ENCODE measurements at places on chromosomes 11 and 22.

DNA sequence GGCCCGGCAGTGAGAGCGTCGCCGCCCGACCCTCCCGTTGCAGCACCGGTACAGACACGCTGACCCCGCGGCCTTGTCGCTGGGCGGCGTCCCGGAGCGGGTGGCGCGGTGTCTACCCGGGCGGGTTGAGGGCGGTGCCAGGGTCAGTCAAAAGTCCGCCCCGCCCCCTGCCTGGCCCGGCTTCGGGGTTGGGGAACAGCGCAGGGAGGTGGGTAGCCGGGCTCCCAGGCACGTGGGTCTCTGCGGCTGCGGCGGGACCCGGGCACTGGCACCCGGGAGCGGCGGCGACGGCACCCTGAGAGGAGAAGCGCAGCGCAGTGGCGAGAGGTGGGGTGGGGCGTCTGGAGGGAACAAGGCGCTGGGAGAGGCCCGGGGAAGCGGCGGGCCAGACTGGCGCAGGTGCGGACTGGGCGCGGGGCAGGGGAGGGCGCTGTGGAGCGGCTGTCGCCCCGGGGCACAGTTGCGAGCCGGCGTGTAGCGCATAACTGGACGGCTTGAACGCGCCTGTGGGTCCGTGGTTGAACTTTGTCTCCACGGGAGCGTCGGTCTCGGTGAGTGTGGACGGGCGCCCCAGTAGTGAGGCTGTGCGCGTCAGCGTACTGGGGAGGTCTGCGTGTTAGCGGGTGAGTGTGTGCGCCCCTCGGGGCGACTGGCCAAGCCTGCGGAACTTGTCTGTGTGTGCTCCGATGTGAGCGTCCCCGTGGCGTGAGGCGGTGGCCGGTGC is at the start of gene P2RY2:
P2RY2 (plus strand) TSS at position 176 of the 724 bp plus-strand sequence. CDS start 15,879 bp downstream, outside the sequence.
- peak; percentile 89 for DNase-seq

GRCh38 chr11:50174189-50174588 is 141.5 kb downstream of the OR4C45 start:
- DNase-seq = peak; percentile 10

- DNase-seq = no peak
Measured at GRCh38 chr11:44469412-44469811, 96.1 kb upstream of the CD82 start.

GRCh38 chr11:122850076-122850631 is 11.9 kb downstream of the CRTAM start:
- peak; percentile 68 for DNase-seq

- no peak for DNase-seq
Measured at GRCh38 chr11:72222106-72222891, 2.3 kb upstream of the INPPL1 start.

DNA sequence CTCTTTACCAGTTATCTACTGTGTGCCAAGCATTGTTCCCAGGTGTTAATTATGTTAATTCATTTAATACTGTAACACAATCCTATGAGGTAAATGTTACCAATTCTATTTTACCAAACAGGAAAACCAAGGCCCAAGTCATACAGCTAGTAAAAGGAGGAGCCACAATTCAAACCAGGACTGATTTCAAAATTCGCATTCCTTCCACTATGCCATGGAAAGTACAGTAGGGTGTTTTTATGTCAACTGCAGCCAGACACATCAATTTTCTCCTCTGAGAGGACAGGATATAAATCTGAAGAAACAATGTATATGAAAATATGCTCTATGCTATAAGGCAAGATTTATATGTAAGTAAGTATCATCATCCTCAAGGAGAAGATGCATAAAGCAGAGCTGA is 104.3 kb downstream of the RPL27A start:
- DNase-seq = no peak

GRCh38 chr22:48594757-48595510 is 1232.7 kb downstream of the BRD1 start:
- no peak for DNase-seq

DNA sequence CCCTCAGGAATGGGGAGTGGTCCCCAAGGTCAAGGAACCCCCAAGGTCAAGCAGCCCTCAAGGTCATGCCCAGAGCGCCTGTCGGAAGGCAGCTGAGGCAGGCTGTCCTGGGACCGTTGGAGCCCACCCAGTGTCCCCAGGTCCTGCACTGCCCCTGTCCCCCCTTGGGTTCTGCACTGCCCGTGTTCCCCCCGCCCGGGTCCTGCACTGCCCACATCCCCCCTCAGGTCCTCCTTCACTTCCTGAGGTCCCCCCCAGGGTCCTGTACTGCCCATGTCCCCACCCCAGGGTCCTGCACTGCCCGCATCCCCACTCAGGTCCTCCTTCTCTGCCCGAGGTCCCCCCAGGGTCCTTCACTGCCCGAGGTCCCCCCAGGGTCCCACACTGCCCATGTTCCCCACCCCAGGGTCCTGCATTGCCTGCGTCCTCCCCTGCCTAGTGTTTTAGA is 1073.0 kb downstream of the BRD1 start:
- no peak for DNase-seq

GRCh38 chr22:19986410-19987341 is 29.9 kb downstream of the ARVCF start:
- peak; percentile 86 for DNase-seq

DNA sequence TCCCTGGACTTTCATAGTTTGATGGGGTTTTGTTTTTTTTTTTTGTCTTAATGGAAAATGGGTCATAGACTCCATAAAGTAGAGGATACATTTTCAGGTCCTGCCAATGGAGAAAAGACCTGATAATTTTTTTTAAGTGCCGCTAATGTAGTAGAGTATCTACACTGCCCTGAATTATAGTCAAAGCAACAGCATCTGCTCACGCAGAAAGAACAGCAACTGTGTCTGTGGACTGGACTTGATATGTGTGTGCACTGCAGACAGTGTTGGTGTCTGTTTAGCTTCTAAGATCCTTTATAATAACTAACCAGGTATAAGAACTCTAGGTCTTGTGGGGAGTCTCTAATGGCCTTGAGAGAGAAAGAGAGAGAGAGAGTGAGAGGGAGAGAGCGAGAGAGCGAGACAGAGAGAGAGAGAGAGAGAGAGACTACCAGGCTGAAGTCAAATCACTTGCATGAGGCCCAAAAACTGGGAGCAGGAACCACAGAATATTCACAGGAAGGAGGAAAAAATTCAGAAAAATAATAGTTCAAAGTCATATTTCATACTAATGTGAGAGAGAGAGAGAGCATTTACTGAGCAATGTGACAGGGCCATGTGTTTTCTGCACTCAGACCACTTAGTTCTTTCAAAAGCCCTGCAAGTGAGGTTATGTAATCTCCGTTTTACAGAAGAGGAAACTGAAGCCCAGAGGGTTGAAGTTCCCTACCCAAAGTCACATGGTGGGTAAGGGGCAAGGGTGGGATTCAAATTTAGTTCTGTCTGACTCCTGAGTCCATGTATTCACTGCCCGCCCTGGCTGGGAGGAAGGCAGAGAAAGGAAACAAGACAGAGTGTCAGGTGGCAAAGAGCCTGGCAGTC is 8.6 kb upstream of the MIAT start:
- DNase-seq = peak; percentile 79

DNA sequence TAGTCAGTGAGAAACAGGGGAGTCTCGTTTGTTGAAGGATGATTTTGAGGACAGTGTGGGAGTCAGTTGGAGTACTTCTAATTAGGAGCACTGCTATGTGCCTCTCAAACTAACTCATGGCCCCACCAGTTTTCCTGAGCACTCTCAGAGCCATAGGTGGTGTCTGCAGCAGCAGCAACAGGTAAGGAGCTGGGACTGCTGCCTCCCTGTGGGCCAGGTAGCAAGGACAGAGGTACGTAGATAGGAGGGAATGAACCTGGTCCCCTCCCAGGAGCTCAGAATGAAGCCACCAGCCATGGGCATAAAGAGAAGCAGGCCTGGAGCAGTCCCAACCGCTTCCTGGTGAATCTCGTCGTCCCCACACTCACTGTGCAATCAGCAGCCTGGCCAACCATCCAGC is 183.4 kb downstream of the BUD13 start:
- DNase-seq = no peak

DNA sequence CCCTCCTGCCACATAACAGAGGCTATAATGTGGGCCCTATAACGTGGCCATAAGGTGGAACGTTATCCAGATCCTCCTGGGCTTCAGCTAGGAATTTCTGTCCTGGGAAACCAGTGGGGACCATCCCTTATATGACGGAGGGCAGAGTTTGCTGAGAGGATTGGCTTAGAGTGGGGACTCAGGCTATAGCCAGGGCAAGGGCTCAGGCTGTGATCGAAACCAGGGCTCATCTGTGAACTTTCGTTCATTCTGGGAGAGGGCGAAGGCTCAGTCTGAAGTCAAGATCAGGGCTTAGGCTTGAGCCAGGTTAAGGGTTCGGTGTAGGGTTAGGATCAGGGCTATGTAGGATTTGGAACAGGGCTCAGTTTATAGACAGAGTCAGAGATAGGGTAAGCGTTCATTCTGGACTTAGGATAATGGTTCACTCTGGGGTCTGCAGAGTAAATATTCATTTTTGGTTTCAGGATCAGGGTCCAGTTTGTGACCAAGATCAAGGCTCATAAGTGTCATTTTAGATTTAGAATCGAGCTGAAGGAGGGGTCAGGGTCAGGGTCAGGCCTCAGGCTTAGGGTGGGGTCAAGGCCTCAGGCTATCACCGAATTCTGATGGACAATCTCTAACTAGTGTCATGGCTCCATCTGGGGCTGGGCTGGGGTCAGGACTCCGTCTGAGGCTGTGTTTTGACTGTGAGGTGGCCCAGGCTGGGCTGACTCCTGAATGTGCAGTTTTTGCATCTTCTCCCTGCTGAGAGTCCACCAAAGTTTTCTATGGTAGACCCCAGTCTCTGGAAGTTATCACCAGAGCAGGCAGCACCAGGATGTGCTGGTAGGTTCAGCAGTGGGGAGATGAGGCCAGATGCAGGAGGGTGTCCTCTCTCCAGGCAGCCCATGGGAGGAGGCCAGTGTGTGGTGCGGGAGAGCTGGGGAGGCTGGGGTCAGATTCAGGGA is 33.9 kb upstream of the SOX10 start:
- no peak for DNase-seq

DNA sequence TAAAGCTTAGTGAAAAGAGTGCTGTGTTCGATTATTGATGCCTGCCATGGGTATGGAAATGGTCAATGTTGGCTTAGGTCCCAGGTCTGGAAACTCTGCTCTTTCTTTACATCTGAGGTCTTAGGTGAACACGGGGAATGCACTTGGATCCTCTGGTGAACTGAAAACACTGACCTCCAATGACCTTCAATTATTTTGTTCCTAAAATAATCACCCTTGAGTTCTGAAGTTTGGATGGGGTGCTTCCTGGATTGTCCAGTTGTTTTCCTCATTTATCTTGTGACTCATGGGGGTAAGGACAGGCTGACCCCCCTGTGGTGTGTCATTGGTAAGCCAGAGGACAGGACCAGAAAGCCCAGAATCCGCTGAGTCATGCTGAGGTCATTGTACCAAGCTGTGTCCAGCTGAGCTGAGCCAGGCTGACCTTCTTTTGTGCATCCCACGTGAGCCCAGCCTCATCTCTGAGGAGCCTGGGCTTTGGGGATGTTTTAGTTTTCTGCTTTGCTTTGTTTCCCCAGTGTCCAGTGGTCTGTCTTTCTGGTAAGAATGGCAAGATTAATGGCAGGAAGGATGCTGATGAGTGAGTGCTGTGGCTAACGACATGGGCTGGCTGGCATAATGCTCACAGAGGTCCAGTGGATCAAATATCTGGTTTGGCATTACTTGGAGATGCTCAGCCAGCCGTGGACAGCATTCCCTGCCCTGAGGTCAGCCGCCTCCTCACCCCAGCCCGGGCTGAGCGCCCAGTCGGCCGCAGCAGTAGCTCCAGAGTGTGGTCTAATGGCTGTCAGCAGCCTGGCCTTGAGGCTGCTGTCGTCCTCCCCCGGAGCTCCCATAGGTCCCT is 35.6 kb downstream of the AMPD3 start:
- no peak for DNase-seq

DNA sequence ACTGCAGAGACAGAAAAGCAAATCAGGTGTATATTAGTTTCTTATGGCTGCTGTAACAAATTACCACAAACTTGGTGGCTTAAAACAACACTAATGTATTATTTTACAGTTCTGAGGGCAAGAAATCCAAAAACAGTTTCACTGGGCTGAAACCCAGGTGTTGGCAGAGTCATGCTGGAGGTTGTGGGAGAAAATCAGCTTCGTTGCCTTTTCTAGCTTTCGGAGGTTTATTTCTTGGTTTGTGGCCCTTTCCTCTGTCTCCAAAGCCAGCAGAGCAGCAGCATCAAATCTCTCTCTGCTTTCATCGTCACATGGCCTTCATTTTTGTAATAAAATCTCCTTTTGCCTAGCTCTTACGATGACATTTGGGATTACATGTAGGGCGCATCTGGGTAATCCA is 33.0 kb upstream of the OR6M1 start:
- DNase-seq = no peak

DNA sequence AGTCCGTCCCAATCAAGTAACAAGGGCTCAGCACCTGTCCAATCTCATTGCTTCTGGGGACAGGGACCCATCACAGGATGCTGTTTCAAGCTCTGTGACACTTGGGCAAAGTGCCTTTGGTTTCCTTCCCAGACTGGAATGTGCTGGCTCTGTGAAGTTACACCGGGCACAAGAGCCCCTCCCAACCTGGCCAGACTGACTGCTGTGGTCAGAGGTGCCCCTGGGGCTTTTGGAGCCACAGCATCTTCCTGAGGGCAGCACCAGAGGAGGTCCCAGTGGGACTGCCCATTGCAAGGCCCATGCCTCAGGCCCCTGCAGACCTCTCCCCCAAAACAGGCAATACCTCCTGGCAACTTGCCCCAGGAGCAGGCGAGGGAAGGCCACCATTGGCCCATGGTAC is 155.2 kb upstream of the GRK3 start:
- no peak for DNase-seq

GRCh38 chr22:22746963-22747933 is 102.8 kb downstream of the GGTLC2 start:
- no peak for DNase-seq

GRCh38 chr11:117823946-117824420 is 561 bp downstream of the FXYD2 start:
- peak; percentile 44 for DNase-seq

DNA sequence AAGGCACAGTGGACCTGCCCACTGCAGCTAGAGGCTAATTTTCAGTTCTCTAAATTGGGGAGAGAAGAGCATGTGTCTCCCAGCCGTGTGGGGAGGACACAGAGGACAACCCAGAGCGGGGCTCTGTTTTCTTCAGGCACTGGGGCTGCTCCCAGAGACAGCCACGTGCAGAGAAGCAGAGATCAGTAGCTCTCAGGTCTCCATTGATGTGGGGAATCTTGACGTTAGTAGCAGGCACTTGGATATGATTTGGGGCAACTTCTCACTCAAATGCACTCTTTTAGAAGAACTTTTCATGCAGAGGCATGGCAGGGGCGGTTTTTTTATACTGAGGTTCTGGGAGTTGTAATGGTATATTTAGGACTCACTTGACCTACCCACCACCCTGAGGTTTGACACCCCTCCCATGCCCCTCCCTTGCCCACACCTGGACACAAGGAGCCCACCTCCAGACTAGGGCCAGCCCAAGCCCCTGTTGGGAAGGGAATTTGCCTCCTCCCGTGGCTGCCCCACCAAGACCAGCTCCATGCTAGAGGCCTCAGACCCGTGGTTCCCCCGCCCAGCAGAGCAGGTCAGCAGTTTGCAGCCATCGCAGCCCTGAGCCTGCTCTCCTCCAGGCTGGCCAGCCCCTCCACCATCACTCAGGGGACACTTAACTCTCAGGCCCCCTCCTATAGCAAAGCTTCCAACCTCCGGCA is 94.2 kb upstream of the RTL6 start:
- no peak for DNase-seq
